ENCODE measurements at places on chromosomes 2 and 18.

DNA sequence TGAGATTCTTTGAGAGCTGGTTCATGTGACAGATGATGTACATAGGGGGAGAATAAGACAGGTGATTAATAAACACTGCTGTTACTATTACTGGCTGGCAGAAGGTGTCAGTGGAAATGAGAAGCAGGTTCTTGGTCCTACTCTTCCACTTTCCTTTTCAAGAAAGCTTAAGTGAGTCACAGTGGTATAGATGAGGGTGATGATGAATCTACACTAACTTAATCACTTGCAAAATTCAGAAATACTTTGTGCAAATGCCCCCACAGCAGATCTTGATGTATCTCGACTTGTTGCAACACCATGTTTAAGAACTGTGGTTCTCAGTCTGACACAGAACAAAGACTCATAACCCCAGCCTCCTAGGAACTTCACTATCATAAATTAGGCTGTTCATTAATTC, 35.9 kb upstream of the MGAT5 start:
- no peak overlapping the region for H3K27ac ChIP-seq
- H3K4me3 ChIP-seq = no peak overlapping the region
- H3K36me3 ChIP-seq = no peaks in the 10 kb centered on the region
- no peaks in the 10 kb centered on the region for H3K27me3 ChIP-seq
- DNase-seq = no peak

DNA sequence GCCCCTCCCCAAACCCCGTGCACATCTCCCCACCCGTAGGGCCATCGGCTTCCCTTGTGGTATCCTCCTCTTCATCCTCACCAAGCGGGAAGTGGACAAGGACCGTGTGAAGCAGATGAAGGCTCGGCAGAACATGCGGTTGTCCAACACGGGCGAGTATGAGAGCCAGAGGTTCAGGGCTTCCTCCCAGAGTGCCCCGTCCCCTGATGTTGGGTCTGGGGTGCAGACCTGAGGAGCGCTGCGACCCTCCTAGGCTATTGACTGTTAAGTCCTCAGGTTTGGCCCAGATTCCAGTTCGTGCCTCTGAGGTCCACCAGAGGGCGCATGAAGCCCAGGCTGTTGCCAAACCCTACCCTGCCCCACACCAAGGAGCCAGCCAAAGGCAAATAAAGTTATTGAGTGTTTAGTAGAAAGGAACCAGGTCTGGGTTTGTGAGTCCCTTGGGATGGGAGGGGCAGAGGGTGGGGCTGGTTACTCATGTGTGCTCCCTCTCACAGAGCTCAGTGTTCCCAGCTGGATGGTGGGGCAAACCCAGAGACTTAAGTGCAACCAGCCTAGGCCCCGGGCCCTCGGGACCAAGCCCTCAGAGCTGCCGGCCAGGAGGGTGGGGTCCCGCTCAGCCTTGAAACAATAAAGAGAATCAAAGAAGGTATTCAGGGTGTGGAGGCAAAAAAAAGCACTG, 2.4 kb downstream of the PNKD start:
- peaks cover 29% of the 10 kb centered on the region for H3K4me1 ChIP-seq
- H3K4me3 ChIP-seq = no peak overlapping the region
- H3K36me3 ChIP-seq = peaks cover 42% of the 10 kb centered on the region
- peak; percentile 82 for DNase-seq

GRCh38 chr18:2060086-2060485, 511.2 kb downstream of the METTL4 start:
- H3K4me3 ChIP-seq = no peak overlapping the region
- no peaks in the 10 kb centered on the region for H3K36me3 ChIP-seq
- H3K27me3 ChIP-seq = no peaks in the 10 kb centered on the region
- H3K27ac ChIP-seq = no peak overlapping the region
- DNase-seq = no peak

DNA sequence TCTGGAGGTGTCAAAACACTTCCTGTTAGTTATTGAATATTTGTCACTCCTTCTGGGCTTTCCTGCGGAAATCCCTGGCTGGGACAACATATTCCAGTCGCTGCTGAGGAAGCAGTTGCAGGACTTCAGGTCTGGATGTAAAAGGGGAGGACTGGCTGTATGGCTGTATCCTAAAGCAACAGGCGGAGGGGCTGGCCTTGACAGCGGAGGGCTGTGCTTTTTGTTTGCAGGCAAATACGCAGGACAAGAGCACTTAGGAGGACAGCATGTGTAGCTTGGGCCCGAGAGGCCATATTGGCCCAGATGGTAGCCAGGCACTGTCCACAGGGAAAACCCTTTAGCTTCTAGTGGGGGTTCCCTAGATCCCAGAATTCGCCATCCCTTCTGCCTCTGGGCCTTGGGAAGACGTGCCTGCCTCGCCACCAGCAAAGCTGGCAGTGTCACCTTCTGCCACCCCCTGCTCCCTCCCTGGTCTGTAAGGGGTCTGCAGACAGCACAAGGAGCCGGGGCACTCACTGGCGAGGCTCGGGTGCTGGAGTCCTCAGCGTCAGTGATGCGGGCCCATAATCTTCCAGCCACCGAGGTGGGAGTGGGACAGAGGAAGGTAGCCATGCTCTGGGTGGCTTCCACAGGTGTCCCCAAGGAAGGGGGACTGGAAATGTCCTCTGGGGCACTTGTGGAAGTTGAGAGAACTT, 6.7 kb downstream of the NPPC start:
- peaks cover 10% of the 10 kb centered on the region for H3K27me3 ChIP-seq
- DNase-seq = no peak
- no peak overlapping the region for H3K27ac ChIP-seq
- no peaks in the 10 kb centered on the region for H3K36me3 ChIP-seq
- H3K4me1 ChIP-seq = no peaks in the 10 kb centered on the region

DNA sequence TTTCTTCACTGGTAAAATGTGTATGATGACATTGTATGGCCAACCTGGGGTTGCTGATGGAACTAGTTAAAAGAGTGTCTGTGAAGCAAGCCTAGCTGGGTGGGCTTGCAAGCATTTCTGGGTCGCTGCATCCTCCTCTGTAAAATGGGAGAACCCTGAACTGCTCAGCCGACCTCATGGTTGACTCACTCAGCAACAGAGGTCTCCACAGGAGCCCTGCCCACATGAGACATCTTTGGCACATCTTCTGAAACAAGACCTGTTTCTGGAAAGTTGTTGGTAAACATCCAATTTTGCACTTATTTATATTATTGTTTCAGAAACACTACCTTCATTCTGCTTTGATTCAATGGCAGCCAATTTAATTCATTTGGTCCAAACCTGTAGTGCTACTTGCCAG, 52.6 kb downstream of the BCL11A start:
- no peaks in the 10 kb centered on the region for H3K4me1 ChIP-seq
- DNase-seq = no peak
- H3K36me3 ChIP-seq = no peaks in the 10 kb centered on the region
- H3K27me3 ChIP-seq = no peaks in the 10 kb centered on the region
- no peak overlapping the region for H3K4me3 ChIP-seq
- H3K27ac ChIP-seq = no peak overlapping the region
